ENCODE measurements at places on chromosomes 5 and 9. TPM values are rescaled to one million over a fixed set of nuclear protein-coding genes. Genes with fewer than 3 reads are reported as not detected.

CCL28 gene
- 2.0 TPM for total RNA-seq

RNF183 gene
- total RNA-seq: not detected

DUSP1 gene
- total RNA-seq: 146 TPM

SCAI gene
- 2.0 TPM for total RNA-seq

PCDHGA11 gene
- 6.2 TPM for total RNA-seq

DTWD2 gene
- total RNA-seq: 5.0 TPM

TPRN gene
- total RNA-seq: 8.4 TPM

CATSPER3 gene
- not detected for total RNA-seq

ORM2 gene
- total RNA-seq: not detected

DND1 gene
- 0.76 TPM for total RNA-seq

POU5F2 gene
- total RNA-seq: 1.4 TPM

PPP6C gene
- 35.7 TPM for total RNA-seq

DAB2IP gene
- 14.5 TPM for total RNA-seq
